ENCODE measurements at places on chromosomes 3 and 15.
A peak's percentile ranks its signal among the peaks of the same experiment; 100 is the strongest.

- no peak for DNase-seq
Measured at GRCh38 chr3:197093871-197094270, 64.3 kb upstream of the MELTF start.

- no peak for DNase-seq
Measured at GRCh38 chr3:32077260-32078084, 28.9 kb upstream of the GPD1L start.

DNA sequence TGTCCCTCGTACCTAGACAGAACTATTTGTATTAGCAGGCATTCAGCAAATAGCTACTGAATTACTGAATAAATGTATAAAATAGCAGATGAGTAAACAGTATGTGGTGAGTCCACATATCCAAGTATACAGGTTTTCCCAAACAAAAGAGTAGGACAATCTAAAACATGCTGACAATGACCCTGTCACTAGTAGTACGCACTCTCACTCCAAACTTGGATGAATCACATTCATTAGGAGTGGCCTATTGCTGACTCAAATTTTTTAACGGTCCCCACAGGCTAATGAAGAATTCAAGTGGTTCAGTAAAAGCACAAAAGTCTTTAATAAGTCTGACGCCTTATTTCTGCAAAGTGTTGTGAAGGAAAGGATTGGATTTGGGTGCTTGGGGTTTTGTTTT is 449.3 kb upstream of the THBS1 start:
- no peak for DNase-seq

- DNase-seq, result no peak
Measured at GRCh38 chr3:102141096-102141927, 292.0 kb downstream of the NFKBIZ start.

GRCh38 chr3:184945886-184946625 is 134.1 kb downstream of the VPS8 start:
- DNase-seq, result no peak

GRCh38 chr3:11060500-11061251 is 68.1 kb downstream of the SLC6A1 start:
- DNase-seq, result peak; percentile 63

DNA sequence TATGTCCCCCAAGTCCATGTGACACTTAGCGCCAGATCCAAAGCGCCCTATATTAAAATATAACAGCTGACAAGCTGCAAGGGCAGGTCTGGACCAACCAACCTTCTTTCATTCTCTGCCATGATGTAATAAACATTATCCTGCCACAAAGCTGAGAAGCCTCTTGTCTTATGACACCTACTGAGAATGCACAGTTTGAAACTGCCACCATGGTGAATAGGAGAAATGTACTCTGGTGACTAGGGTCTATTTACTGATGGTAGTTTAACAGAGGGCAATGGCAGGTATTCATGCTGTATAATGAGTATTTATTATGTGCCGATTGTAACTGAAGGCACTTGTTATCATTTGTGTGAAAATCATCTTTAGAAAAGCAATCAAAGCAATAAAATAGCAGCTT is 634.0 kb downstream of the OTOL1 start:
- no peak for DNase-seq

DNA sequence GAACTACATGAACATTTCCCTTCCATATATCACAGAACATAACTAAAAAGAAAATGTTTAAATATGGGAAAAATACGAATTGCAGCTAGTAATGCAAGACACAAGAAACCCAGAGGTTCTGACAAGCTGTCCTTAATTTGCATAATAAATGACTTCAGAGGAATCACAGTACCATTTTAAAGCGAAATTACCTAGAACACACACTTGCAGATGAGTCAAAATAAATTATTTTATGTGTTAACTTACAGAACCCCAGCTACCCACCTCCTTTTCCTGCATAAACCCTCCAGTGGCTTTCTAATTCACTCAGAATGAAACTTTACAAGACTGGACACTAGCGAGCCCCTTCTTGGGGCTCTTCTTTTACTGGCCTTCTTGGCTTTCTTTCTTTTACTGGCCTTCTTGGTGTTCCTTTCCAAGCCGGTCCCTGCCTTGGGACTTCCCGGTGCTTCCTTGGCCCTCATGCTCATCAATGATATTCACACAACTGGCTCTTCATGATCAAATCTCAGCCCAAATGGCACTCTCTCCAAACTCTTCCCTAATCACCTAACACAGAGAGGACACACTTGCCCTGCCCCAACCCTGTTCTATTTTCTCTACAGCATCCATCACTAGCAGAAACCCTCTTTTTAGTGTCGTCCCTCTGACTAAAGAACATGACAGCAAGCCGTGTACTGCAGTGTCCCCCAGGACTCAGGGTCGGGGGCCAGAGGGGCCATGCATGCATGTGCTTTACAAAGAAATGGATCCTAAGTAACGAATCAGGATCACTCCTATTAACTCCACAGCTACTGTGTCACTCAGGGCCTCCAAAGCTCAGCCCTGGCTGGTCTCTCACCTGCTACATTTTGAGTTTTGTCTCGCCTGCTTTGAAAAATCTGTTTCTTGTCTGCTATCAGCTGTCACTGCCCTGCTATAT is 4.8 kb downstream of the CHSY1 start:
- DNase-seq, result no peak

Measured in adrenal gland (tissue), 19 donors.